Aorta (tissue), 5 donors: ENCODE measurements at places on chromosomes 2 and 18.

- no peak for DNase-seq
Measured at GRCh38 chr2:154256136-154256535, 384.4 kb downstream of the GALNT13 start.

GRCh38 chr2:105760639-105761337 is 16.1 kb downstream of the NCK2 start:
- DNase-seq: no peak

- DNase-seq: no peak
Measured at GRCh38 chr2:97974471-97974870, 21.3 kb downstream of the TMEM131 start.

DNA sequence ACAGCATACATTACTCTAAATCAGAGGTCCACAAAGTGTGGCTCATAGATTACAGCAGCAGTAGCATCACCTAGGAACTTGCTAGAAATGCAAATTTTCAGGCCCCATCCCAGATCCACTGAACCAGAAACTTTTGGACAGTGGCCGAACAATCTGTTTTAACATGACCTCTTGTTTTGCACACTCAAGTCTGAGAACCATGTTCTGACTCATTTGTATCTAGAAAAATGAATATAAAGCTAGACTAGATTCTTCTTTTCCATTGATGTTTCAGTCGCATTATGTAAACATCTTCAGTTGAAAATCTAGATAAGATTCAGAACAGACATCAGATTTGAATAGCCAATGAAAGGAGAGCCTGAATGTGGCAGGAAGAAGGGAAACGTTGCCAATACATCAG is 608.8 kb downstream of the LRP1B start:
- DNase-seq: no peak

DNA sequence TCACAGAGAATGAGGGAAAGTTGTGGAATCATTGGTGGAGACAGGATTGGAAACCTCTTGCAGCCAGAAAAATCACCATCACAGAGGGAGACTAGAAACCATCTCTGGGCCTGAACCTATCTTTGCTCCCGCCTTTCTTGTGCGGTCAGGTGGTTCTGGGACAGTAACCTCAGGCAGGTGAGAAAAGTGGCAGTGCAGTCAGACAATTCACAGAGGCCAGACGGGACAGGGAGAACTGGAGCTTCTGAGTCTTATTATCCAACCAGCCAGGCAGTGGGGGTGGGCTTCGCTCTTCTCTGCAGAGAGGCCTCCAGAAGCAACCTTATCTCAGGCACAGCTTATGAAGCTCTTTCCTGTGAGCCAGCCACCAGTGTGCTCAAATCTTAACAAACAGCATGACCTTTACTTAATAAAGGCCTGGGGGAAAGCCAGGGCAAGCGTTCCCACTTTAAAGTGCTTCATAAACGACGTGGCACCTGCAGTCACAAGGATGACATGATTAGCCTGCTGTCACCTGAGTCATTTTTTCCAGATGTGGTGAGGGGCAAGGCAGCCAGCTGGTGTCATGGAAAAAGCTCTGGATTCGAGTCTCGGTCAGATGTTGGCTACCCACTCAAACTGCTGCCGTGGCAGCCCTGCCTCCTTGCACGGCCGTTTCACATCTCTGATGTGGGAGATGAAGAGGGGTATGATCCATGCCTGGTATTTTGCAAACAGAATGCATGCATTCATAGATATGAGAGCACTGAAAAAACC is 109.7 kb downstream of the B3GNT2 start:
- DNase-seq: no peak
